Left ventricle myocardium superior (tissue), 1 donor: ENCODE measurements at places on chromosomes 3 and 15. TPM values are rescaled to one million over a fixed set of nuclear protein-coding genes. Genes with fewer than 3 reads are reported as not detected.

- no peak for DNase-seq
Observed at GRCh38 chr3:110583373-110583935, 488.2 kb upstream of the NECTIN3 start.

GRCh38 chr15:47412136-47412535, 305.2 kb upstream of the SEMA6D start:
- DNase-seq, result no peak

LRRIQ4 gene
- not detected for total RNA-seq

DNA sequence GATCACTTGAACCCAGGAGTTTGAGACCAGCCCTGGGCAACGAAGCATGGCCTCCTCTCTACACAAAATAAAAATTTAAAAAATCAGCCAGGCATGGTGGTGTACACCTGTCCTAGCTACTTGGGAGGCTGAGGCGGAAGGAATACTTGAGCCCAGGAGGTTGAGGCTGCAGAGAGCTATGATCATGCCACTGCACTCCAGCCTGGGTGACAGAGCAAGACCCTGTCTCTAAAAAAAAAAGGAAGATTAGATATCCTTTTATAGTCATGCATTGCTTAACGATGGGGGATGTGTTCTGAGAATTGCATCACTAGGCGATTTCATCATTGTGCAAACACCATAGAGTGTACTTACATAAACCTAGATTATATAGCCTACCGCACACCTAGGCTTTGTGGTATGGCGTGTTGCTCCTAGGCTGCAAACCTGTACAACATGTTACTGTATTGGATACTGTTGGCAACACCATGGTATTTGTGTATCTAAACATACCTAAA, 12.6 kb downstream of the ALAS1 start:
- DNase-seq, result no peak

DNA sequence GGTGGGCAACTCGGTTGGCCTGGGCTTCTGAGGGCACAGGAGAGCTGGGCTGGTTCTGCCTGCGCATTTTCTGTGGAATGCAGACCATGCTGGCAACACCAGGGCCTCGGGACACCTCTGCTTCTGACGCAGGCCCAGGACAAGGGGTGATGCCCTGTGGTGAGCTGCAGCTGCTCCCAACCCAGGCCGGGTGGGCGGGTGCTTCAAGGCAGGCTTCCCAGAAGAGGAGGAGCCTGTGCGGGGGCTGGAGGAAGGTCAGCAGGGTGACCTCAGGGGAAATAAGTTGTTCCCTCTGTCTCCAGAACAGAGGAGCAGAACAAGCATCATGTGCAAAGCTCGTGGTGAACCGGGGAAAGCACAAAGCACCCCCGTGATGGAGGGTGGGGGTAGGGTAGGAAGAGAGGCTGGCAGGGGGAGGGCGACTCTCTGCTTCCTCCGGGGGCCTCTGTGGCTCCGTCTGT, 11.0 kb upstream of the PLXNA1 start:
- peak; percentile 81 for DNase-seq

ARNT2 gene
- total RNA-seq, result 4.1 TPM

DNA sequence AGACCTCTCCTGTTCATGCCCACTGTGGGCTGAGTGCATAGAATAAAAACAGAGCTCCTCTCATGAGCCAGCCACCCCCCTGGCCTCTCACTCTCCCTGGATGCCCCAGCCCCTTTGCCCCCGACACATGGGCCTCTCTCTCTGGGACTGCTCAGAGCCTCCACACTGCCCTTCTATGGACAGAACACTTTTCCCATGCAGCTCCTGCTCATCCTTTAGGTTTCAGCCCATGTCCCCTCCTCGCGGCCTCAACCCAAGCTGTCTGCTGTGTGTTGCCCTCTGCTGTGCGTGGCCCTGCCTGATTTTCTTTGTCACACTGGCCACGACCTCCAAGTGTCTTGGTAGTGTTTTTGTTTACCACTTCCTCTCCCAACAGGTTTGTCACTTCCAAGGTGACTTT, 20.7 kb upstream of the PRR23E start:
- DNase-seq, result no peak
